ENCODE measurements at places on chromosomes 2 and 18.

- DNase-seq, result no peak
These were observed 238.2 kb upstream of the SOX11 start for GRCh38 chr2:5454051-5454390.

- DNase-seq, result no peak
These were observed 23.2 kb downstream of the COBLL1 start for GRCh38 chr2:164818149-164819136.

GRCh38 chr18:50638884-50639420 is 79.1 kb downstream of the MAPK4 start:
- DNase-seq, result peak; percentile 26

DNA sequence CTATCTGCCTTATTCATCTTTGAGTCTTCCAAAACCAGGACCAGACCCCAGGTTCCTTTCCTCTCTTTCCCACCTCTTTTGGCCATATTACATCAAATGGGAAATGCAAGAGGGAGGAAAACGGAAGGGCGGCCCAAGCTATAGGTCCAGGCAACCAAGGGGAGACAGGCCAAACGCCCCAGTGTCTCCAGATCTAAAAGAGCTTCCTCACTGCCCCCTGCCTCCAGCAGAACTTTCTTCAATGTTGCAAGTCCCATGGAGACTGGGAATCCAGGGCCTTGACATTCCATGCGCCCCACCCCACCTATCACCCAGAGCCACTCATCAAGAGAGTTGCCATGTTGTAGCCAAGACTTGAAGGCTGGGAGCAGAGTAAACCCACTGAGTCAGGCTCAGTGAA is 15.4 kb downstream of the TNS1 start:
- no peak for DNase-seq

DNA sequence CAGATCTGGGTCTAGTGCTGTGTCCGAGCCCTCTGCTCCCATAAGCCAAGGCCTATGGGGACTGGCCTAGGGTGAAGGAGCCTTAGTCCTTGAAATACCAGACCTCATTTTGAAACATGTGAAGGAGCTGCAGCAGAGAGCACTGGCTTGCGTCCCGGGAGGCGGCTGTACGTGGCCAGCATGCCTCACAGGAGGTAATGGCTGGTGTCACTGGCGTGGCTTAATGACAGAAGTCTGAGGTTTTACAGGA is 72.7 kb upstream of the OTOS start:
- DNase-seq, result no peak

DNA sequence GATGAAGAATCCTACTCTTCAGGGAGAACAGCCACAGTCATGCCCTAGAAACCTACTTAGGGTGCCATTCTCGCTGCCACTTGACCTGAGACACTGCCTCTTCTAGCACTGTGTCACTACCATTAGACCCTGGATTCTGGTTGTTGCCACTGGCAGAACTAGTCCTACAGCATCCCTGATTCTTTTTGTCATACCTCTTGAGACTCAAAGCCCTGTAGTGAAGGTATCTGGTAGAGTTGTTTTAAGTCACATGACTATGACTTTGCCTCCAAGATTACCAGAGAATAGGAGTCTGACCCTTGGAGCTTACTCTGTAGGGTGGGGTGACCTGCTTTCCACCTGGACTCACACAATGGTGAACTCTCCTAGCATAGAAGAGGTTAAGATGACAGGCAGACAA is 296.7 kb downstream of the TNS1 start:
- no peak for DNase-seq

Data from WTC11 (cell line).